ENCODE measurements at places on chromosomes 1 and 21. TPM values are rescaled to one million over a fixed set of nuclear protein-coding genes. Genes with fewer than 3 reads are reported as not detected.

GRCh38 chr1:115924770-115925169 lies 51.5 kb upstream of the SLC22A15 start:
- no peak for DNase-seq

GRCh38 chr1:68199603-68200002 lies 32.7 kb downstream of the WLS start:
- no peak for DNase-seq

DNA sequence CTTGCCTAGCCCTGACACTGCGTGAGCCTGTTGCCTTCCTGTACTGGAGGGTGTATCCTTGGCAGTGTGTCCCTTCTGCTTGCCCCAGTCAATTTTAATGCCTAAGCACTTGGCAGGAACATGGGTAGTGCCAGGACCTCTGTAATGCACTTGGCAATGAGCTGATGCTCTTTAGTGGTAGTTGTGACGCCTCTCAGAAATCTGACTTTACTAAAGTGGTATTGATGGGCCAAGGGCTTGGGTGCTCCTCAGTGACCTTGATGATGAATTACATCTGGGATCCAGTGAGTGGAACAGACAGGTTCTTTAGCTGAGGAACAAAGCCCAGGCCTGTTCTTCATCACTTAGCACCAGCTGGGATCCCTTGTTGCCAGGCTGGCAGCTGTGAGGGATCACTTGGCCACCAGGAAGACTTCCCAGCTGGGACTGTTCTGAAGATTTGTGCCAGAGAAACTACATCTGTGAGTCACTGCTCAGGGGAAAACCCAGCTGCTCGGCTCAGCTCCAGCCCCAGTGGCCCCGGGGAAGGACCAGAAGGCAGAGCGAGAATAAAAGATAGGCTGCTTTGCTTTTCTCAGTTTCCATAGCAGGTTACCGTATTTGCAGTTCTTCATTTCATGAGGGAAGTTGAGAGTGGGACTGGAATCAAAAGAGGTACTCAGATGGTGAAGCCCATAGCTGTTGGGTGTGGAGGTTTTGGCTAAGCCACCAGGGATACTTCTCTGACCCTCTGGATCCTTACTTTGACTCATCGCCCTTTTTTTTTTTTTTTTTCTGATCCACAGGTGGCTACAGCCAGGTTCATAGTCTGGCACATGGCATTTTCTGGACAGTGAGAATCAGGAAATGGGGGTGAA lies 28.5 kb upstream of the KCNA2 start:
- peak; percentile 61 for DNase-seq

GRCh38 chr21:45001134-45002095 lies 61.6 kb downstream of the SLX9 start:
- DNase-seq: peak; percentile 58

- no peak for DNase-seq
Measured at GRCh38 chr1:104868794-104869193, 1119.1 kb downstream of the AMY1C start.

GRCh38 chr1:100866041-100866900 lies 28.4 kb downstream of the EXTL2 start:
- peak; percentile 14 for DNase-seq

- DNase-seq: peak; percentile 41
Measured at GRCh38 chr1:110916669-110917306, 43.8 kb downstream of the CD53 start.

GRCh38 chr1:208535511-208535910 lies 291.3 kb upstream of the PLXNA2 start:
- no peak for DNase-seq

DNA sequence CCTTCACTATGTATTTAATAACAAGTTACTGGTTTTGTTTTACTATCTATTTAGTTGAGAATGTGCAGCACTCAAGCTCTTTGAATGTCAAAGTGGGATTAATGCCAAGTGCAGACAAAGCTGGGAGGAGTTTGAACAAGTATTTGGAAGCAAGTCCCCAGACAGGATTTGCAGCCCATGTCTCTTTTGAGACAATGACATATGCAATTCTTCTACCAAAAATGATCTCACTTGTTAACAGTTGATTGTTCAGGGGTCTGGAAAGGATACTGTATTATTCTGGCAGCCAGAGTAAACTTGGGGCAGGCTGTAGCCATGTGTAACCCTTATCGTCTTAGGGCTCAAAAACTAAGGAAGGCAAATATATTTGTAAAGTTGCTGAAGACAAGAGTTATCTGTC lies 15.8 kb downstream of the COLGALT2 start:
- DNase-seq: no peak

DNA sequence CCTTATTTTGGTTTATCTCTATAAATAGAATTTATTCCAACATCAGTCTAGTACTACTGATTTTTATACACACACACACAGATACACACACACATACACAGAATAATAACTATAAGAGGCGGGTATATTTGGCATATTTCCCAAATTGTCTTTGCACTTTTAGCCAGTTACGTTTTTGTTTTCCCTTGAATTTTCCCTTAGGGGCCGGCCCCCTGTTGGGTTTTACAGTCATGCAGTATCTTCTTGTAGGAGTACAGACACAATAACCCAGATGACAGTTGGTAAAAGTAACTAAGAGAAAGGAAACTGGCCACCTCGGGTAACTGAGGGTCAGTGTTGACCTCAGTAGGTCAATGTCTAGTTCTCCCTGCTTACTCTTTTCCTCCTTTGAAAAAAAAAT lies 50.9 kb downstream of the DISP1 start:
- no peak for DNase-seq

DNA sequence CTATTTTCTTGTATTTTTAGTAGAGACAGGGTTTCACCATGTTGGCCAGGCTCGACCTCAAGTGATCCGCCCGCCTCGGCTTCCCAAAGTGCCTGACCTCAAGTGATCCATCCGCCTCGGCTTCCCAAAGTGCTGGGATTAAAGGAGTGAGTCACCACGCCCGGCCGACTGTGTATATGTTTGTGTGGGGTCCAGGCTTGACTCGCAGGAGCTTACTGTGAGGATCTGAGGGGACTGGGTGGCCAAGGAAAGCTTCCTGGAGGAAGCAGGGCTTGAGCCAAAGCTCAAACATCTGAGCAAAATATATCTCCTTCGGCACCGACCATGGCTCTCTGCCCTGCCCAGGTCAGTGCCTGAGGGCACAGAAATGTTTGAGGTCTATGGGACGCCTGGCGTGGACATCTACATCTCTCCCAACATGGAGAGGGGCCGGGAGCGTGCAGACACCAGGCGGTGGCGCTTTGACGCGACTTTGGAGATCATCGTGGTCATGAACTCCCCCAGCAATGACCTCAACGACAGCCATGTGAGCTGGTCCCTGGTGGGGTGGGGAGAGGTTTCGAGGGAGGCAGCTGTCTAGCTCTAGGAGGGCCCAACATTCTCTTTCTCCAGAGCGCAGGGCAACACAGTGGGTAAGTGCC lies 10.5 kb downstream of the PADI3 start:
- no peak for DNase-seq

DNA sequence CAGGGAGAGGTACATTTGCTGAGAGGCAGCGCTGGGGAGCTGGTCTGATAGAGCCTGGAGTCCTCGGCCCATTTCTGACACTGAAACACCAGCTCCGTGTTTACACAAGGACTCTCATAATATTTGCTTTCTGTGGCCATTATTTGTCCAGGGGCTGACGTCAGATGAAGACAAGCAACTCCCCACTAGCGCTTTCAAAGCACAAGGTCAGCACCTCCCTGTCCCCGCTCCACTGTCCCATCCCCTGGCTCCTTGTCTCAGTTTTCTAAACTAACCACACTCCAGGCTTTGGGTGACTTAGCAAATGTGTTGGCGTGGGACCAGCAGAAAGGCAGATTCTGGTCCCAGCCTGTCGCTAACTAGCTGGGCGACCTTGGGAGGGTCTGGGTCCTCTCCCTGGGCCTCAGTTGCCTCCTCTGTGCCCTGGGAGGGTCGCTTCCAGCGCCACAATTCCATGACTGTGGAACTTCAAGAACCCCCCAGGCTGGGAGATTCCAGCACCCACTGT lies 37.4 kb upstream of the ZBTB40 start:
- DNase-seq: peak; percentile 82

FBXO2 gene
- 3.9 TPM for total RNA-seq

F13B gene
- not detected for total RNA-seq

SGIP1 gene
- 26.8 TPM for total RNA-seq

CADM3 gene
- total RNA-seq: 0.07 TPM

CDC20 gene
- 220 TPM for total RNA-seq

RNU1-2 gene
- total RNA-seq: not detected

Data from Caki2 (cell line).